ENCODE measurements at places on chromosomes 16 and 17.

DNA sequence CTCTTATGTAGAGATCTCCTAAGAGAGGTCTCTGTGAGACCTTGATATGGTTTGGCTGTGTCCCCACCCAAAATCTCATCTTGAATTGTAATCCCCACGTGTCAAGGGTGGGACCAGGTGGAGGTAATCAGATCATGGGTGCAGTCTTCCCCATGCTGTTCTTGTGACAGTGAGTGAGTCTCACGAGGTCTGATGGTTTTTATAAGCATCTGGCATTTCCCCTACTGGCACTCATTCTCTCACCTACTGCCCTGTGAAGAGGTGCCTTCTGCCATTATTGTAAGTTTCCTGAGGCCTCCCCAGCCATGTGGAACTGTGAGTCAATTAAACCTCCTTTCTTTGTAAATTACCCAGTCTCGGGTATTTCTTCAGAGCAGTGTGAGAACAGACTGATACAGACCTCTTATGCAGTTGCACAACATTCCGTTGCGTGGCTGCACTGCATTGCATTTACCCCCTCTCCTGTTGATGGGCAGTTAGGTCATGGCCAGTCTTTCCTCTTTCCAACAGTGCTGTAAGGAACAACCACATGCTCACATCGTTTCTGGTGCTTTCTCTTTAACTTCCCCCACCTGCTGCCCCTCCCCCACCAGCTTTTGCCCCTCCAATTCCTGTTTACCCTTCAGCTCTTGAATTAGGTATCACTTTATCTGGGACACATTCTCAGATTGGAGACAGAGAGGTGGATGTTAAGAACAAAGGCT, 43.6 kb upstream of the MED9 start:
- no peak for DNase-seq

GRCh38 chr17:78497115-78497540, 80.1 kb downstream of the DNAH17 start:
- DNase-seq = peak; percentile 67

DNA sequence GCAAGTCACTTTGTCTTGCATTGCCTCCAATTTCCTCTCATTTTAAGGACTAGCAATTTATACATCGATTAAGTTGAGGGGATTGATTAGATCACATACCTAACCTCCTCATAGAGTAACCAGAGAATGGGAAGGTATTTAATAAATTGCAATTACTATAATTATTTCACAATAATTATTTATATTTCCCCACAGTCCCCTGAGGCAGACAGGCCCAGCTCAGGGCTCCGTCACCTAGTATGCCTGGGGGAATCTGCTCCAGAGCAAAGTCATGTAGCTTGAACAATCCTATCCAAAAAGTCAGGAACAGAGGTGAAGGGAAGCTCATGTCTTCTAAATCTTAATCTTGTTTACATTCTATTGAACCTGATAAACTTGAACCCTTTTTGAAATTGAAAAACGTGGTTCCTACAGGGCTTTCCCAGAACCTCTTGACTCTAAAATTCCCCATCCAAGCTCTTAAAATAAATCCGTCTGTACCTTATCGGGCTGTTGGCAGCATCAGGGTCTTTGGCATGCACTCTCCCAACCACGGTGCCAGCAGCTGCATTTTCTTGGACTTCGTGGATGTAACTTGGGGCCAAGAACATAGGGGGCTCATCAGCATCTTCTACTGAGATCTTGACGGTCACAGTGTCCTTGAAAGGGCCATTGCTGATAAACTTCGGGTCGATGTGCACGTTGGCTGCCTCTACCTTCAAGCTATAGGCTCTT, 140.1 kb downstream of the CDH11 start:
- no peak for DNase-seq

GRCh38 chr16:55152875-55153390, 171.1 kb upstream of the IRX6 start:
- DNase-seq = no peak

GRCh38 chr16:52787709-52788108, 240.8 kb upstream of the TOX3 start:
- DNase-seq = no peak

Measured in activated CD8-positive, alpha-beta T cell treated with anti-CD3 and anti-CD28 coated beads, Interleukin-2, amount 10 ng/mL, durations not matched to agents 7 days and 5 days (primary cell).